ENCODE measurements at places on chromosomes 5 and 9.

DNA sequence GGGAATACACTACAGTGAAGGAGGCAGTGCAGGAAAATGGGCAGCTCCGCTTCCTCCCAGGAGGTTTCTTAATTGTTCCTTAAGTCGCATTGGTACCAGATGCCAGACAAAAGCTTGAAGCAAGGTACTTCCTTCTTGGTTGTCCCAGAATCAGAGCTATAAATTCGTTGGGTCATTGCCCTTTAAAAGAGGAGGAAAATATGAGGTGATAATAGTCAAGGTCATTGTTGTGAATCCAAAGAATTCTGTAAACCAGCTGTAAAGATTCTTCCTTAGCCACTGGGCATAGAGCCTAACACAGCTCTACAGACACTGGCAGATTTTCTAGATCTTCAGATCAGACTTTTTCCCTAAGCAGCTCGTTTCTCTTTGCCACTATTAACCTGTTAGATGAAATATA, 444.1 kb upstream of the TLE4 start:
- no peak for DNase-seq

DNA sequence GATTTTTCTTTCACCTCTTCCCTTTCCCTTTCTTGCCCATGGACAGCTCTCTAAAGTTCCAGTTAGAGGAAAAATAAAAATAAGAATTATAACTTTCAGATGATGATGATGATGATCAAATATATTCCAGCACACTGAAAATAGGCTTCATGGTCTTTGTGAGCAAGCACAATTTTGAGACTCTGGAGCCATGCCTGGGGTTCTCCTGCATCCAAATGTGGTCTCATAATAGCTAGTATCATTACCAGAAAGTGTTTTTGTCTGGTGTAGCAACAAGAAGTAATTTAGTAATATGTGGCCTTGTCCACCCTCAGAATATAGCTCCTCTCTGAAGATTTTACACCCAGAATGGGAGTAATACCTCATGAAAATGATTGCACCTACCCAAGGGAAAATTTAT, 150.4 kb downstream of the SNCAIP start:
- no peak for DNase-seq

DNA sequence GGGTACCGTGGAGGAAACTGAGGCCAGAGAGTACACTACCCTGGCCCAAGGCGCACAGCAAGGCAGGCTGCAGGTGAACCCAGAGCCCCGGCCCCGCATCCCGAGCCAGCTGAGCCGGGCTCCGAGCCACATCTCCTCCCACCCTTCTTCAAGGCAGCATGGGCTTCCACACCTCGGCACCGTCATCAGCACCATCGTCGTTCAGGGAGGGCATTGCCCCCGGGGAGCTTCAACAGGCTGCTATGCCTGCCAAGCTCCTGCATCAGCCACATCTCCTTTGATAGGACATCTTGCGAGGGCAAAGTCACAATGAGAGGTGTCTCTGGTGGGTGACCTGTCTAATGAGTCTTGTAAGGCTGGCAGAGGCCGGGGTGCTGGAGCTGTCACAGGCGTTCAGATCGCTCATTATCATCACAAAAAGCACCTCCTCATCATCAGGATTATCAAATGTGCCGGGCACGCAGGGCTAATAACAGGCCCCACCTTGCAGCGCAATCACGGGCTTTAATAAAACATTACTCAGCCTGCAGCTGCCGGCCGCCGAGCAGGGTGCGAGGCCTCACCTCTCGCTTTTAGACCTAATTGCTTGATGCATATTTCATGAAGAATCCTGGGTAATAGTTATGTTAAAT, 20.0 kb upstream of the SLC25A51 start:
- DNase-seq: no peak

- DNase-seq: peak; percentile 30
Measured at GRCh38 chr9:105218673-105219072, 25.8 kb upstream of the SLC44A1 start.

DNA sequence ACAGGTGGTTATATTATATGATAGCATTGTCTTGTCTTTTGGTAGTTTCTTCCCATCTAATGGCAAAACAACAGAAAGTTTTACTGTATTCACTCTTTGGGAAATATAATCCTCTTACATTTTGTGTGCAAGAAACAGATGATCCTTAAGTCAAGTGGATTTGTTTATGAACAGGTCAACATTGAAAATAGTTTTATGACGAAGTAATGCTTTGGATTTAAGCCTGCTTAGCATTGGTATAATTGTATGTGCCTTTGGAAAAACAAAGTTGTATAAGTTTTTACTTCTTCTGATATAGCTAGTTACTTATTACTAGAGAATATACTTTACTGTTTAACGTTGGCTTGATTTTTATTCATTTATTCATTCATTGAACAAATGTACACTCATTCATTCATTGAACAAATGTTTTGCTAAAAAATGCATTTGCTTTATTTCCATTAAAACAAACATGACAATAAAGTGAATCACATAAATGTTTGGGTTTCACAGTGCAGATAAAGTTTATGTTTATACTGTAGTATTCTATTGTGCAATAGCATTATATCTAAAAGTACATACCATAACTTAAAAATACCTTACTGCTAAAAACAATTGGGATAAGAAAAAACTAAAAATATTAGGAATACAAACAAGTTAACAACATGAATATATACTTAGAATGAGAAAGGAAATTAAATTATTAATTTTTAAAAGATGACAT, 12.3 kb downstream of the SGCD start:
- no peak for DNase-seq

GRCh38 chr5:11105696-11106095, 344.7 kb upstream of the DAP start:
- no peak for DNase-seq
